Activated naive CD4-positive, alpha-beta T cell treated with anti-CD3 and anti-CD28 coated beads for 36 hours (primary cell): ENCODE measurements at places on chromosomes 5 and 9.
A peak's percentile ranks its signal among the peaks of the same experiment; 100 is the strongest.

GRCh38 chr5:149632311-149633251, 51.3 kb downstream of the ARHGEF37 start:
- DNase-seq, result peak; percentile 23

GRCh38 chr9:36046923-36047322, 10.2 kb downstream of the RECK start:
- DNase-seq, result no peak

- no peak for DNase-seq
Observed at GRCh38 chr5:87170799-87171198, 96.9 kb upstream of the RASA1 start.

DNA sequence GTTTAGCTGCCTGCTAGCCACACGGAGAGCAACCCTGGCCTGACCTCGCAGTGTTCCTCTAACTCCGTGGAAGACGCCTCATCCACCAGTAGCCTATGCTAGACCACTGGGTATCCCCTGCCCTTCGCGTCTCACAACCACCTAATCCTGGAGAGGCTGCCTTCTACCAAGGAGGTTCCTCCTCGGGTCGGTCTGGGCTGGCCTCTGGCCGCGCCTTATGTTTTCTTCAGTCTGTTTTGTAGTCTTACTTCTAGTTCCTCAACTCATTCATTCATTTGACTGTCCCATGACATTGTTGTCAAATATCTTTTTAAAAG, 1.6 kb upstream of the TPM2 start:
- no peak for DNase-seq

- DNase-seq, result no peak
Observed at GRCh38 chr5:68766952-68767464, 326.8 kb upstream of the SLC30A5 start.

DNA sequence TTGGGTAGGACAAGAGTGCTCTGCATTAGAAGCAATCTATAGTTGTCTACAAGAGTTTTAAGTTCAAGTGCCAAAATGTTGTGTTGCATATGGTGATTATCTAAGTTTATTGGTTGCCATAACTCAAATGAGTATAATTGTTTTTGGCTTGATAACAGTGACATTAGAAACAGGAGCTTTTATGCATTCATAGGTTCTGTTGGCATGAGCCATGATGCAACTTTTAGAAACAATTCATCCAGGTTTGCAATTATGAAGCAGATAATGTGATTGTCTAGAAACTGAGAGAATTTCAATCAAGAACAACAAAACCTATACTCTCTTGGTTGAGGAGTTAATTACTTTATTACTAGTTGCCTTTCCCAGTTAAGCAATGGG, 137.0 kb downstream of the PBX3 start:
- no peak for DNase-seq

DNA sequence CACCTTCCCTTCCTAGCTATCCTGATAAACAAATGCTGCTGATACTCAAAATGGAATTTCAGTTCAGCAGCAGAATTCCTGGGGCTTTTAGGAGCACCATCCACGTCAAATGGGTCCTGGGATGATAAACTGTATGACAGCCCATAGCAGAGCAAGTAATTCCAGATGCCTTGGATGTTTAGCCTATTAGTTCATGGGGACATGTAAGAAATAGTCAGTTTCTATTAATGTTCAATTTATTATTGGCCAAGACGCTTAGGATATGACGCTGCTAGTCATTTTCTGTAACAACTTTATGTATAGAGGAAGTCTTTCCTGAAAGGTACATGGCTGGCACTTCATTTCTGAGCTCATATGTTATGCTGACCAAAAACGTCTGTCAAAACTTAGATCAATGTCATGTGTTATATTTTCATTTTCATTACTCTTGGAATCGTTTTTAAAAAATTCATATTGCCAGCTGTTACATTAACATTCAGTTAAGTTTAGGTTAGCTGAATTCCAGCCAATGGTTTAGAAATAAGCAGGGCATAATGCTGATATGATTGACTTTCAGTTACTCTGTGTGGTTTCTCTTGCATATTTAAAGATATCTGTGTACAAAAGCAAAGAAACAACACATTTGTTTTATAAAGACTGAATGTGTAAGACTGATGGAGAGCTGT, 243.8 kb downstream of the CSNK1G3 start:
- no peak for DNase-seq

GRCh38 chr5:98905857-98906688, 22.7 kb downstream of the CHD1 start:
- no peak for DNase-seq

GRCh38 chr5:82975812-82976211, 101.4 kb downstream of the TMEM167A start:
- peak; percentile 10 for DNase-seq

DNA sequence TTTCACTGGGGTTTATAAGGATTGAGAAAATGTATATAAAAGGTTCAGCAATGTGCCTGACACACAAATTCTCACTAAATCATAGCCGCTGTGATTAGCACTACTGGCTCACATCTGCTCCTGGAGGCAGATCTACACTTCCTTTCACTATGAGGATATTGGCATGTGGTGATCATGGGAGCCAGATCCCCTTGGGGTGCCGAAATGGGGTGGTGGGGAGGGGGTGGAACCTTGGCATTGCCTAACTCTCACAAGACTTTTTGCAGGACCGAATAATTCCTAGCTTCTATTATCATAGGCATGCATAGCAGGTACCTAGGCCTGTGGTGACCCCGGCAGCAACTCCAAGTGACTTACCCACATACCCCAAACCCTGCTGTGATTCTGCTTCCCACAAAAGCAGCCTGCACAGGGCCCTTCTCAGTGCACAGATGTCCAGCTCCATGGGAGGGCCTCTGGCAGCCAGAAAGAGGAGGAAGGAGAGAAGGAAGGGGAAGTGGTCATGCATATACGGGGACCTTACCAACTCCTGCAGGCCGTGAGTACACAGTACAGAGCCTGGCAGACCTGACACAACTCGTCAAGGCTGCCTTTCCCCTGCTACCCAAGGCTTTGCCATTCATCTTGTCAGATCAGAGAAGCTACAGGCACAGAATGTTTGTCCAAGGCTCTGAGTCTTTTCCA, 61.3 kb upstream of the IQGAP2 start:
- DNase-seq, result no peak

DNA sequence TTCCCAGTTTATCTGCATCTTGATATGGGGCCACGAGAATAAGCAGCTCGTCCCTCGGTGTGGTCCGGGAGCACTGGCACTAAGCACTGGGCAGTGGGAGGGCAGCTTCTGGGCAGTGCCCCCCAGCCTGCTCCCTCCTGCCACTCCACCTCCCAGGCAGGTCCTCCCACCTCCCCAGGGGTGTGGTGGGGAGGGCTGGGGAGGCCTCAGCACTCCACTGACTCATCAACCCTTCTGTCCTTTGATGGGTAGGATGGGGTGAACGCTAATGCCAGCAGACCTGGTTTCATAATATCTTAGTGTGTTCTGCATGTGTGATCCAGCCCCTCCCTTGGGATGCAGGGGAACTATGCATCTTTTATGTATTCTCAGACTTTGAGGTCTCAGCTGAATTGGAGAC, 62.2 kb upstream of the GNE start:
- no peak for DNase-seq

GRCh38 chr9:133119103-133119845, 1.8 kb downstream of the RALGDS start:
- DNase-seq, result no peak

- DNase-seq, result no peak
Observed at GRCh38 chr5:38069360-38069759, 189.0 kb upstream of the EGFLAM start.

- DNase-seq, result no peak
Observed at GRCh38 chr9:98603821-98604383, 104.8 kb downstream of the GABBR2 start.

- no peak for DNase-seq
Observed at GRCh38 chr5:77707791-77708190, 68.3 kb downstream of the TBCA start.

GRCh38 chr9:127124792-127125191, 2.4 kb upstream of the ANGPTL2 start:
- DNase-seq, result no peak

DNA sequence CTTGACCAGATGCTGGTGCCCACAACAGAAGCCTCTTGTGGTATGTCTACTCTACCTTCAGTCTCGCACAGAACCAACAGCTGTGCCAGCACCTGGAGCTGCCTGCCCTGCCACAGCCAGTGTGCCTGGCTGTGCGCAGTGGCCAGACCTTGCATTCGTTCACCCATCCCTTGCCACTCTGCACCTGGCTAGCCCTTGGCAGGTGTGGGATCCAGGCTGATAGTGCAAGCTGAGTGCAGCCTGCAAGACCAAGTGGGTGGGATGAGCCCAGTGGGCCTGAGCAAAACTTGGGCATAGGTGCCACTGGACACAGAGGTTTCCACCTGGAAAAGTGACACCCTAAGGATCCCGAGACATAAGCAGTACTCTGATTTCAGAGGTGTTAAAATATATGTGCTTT, 108.2 kb downstream of the ST8SIA4 start:
- DNase-seq, result no peak
